ENCODE measurements at places on chromosomes 1 and 21.

DNA sequence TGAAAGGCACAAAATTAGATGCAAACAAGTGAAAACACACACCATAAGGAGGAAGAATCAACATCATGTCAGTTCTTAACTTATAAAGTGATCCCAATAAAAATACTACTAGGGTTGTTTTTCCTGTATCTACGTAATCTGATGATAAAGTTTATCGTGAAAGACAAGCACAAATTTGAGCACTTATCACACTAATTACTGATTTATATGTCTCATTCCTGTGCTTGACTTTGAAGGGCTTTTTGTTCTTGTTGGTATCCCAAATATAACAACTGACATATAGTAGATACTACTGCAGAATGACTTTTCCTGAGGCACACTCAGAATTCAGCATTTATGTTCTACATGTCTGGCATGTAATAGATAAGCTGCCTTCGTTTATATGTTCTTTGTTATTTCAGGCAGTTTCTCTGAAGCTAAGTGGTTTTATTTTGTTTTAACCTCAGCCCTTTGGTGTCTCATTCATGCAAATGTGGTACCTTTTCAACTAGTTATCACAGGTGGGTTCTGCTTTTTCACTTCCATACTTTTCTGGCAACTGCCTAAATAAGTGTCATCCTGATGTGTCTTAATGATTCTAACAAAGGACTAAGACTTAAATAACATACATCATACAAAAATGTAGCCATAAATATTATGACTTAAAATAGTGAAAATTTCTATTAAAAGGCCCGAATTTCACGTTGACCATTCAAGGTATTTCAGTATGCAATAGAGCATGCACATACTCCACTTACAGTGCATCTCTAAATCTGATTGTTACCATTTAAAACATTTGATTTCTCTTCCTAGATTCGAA is 73.2 kb downstream of the LRRC8C start:
- DNase-seq = no peak

GRCh38 chr1:100941098-100941527 is 45.2 kb downstream of the SLC30A7 start:
- no peak for DNase-seq

DNA sequence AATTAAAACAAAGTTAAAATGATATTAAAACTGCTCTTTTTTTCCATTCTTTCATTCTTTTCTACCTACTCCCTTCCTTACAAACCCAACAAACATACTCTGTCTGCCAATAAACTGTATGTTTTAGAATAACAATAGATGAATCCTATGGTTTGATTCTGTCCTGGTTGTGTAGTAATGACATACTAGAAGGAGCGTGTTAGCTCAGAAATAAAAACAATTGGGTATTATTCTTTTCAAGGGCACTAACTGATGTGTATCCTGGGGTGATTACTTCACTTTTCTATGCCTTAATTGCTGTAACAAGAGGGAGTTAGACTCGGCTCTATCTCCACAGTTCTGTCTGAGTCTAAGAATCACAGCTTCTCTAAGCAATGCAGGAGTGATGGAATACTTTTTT is 194.4 kb downstream of the GIPC2 start:
- no peak for DNase-seq

GRCh38 chr1:68479501-68479900 is 17.4 kb downstream of the DEPDC1 start:
- DNase-seq = no peak

DNA sequence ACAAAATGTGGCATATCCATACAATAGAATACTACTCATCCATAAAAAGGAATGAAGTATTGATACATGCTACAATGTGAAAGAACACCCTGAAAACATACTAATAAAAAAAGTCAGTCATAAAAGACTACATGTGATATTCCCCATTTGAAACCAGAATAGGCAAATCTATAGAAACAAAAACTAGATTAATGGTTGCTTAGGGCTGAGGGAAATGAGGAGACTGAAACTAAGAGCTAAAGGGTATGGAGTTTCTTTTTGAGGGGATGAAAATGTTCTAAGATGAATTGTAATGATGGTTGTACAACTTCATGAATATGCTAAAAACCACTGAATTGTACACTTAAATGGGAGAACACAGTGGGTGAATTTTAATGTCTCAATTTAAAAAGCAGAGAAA is 50.9 kb downstream of the ACBD6 start:
- DNase-seq = no peak

DNA sequence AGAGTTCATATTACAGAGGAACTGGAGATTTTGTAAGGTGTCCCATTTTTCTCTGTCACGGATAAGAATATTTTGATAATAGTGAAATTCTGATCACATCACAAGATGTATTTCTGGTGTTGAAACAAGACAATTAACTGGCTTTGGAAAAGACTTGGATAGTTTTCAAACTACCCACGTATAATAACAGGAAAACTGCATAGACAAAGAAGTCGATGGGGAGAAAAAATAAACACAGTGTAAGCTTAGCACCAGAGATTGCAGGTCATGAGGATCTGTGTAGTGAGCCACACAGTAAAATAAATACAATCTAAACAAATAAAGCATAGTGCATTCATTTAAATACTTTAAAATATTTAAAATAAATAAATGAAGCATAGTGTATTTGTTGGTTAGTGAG is 452.3 kb upstream of the ADAMTS5 start:
- DNase-seq = no peak

Data from A549 (cell line).